ENCODE measurements at places on chromosomes 2 and 18.

- DNase-seq: no peak
These were observed 38.6 kb downstream of the ST6GAL2 start for GRCh38 chr2:106847366-106847765.

DNA sequence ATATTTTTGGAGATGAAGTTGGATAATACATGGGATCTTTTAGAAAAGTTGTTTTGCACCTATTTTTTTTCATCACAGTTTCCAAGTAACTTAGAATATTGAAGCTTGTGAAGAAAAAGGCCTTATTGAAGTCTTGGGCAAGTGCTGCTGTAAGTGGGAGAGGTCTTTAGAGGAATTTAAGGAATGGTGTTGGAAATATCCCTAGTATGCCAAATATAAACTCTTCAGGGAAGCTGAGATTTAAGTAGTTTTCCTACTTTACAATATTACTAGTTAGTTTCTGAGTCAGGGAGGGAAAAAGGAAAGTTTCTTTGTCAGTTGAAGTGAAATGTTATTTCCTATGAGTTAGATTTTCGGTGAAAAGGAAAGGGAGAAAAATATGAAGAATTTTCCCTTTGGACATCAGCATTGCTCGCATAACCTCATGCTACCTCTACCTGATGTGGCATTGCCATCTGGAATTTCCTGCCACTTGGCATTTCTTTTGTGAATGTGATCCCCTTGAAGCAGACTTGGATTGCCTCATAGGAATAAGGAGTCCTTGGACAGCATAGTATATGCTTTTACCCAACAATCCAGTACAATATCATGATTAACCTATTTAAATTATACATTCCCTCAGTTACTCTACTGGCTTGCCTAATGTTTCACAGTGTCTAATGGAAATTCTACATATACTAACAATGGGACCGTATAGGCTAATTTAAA lies 12.1 kb downstream of the PLEKHH2 start:
- no peak for DNase-seq

DNA sequence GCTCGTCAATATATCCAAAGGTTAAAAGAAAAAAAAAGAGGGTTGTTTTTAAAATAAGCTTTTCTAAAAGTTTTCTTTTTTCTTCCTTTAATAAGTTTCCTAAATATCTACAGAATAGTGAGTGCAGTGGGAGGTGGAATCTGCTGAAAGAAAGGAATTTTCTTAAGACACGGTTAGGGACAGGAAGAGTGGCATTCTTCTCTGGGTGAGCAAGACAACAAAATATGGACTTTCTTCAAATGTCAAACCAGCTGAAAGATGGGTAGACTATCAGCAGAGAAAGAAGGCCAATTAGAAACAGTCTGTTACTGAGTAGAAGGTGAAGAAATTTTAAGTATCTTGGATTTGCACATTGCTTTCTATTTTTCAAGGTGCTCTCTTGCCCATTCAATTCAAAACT lies 222.7 kb upstream of the PIK3C3 start:
- no peak for DNase-seq

GRCh38 chr2:132656266-132656975 lies 13.6 kb downstream of the LYPD1 start:
- DNase-seq: no peak

DNA sequence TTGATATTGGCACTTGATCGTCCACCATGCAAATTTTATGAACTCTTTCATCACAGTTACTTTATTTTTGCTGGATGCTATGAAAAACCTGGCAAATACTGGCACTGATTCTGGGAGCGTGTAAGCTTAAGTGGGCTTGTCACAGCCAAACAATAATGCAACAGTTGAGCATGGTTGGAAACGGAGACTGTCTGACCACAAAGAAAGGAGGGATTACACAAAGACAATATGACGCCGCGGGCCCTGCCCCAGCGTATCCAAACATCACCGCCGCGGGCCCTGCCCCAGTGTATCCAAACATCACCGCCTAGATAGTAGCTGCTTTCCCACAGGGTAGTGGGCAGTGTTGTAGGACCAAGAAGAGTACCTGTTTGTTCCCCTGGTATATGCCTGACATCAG lies 135.9 kb downstream of the PRPF40A start:
- DNase-seq: no peak

GRCh38 chr2:190627448-190628412 lies 21.2 kb upstream of the NAB1 start:
- DNase-seq: no peak

- no peak for DNase-seq
These were observed 133.7 kb downstream of the SH3BP4 start for GRCh38 chr2:235085476-235085875.

- DNase-seq: no peak
These were observed 36.5 kb downstream of the LPIN2 start for GRCh38 chr18:2976218-2977132.

GRCh38 chr2:43812947-43813346 lies 25.7 kb downstream of the ABCG5 start:
- DNase-seq: no peak

- DNase-seq: no peak
These were observed 20.6 kb downstream of the EHD3 start for GRCh38 chr2:31254237-31255203.

DNA sequence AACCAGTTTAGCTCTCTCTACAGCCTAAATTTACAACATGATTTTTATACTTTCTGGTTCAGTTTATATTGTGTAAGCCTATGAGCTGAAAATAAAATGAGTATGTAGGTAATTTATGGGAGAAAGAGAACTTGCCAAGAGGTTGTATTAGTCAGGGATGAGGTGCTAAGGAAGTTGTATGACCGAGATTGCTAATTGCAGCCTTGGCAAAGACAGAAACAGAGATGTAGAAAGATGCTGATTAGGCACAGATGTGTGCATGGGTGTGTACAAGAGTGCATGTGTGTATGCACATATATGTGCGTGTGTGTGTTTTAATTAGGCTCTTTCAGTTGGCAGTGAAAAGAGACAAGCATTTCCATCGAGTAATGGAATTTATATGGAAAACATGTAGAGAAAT lies 213.9 kb downstream of the FBXO15 start:
- no peak for DNase-seq

DNA sequence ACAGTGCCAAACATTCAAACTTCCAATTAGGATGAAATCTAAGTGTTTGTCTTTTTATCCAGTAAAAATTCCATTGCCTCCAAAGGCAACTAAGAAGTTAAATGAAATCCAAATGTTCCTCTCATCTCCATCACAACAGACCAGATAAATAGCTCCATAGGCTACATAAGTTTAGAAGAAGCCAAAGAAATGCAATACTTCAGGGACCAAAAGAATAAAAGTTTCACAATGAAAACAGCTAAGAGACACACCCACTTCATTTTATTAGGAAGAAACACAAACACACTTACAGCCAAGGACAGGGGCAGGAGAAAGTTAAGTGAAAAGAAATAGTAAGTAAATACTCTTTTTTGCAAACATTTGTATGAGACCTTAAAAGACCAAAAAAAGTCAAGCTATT lies 88.5 kb upstream of the CCDC150 start:
- no peak for DNase-seq

DNA sequence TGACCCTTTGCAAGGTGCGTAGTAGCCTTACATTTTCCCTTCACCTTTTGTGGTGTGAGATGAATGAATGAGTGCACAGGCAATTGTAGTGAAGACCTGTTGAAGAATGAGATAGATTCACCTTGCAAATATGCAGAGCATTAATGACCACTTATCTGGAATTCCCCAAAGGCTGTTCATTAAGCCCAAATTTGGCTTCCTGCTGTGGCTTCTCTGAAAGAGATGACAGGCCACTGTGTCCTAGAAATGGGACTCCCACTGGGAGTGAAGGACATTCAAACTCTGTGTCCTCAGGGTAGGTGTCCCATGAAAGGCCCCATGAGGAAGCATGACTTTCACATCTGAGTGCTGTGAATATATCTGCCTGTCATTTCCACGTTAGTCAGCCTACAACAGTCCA lies 1821.8 kb upstream of the PIK3C3 start:
- no peak for DNase-seq

GRCh38 chr2:106085181-106085940 lies 108.7 kb downstream of the UXS1 start:
- no peak for DNase-seq

DNA sequence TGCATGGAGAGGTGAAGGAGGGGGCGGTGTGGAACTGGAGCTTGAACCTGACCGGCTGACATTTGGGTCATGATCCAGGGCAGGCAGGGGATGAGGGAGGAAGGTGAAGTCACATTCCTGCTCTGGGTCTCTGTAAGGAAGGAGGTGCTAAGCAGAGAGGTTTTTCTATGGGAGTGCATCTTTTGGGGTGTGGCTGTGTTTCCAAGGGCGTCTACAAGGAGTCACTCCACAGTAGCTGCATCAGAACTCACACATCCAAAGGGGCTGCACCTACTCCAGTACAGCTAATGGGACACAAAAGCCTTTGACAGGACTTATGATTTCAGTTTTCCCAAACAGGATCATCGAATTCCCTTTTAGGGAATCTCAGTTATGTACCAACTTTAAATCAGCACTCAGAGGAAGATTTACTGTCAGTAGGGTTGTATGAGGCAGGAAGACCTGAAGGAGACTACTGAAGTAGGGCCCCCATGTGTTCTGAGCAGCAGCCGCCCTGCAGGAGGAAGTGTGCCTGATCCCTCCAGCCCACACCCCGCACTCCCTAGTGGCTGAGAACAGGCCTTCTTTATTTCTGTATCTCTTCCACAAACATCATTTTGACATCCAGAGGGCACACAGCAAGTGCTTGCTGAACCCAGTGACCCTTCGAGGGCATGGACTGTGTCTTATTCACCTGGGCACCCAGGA lies 137.2 kb downstream of the CELF4 start:
- DNase-seq: no peak

DNA sequence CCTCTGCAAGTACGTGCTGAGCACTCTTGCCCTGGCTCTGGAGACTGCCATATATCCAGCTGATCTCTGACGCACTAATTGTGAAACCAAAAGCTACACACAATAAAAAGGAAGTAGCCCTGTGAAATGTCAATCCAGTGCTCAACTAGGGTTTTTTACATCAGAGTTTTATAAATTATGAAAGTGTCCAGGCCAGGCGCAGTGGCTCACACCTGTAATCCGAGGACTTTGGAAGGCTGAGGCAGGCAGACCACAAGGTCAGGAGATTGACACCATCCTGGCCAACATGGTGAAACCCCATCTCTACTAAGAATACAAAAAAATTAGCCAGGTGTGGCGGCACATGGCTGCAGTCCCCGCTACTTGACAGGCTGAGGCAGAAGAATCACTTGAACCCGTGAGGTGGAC lies 24.5 kb upstream of the PEX13 start:
- DNase-seq: no peak

- DNase-seq: no peak
These were observed 31.3 kb upstream of the ZNF236 start for GRCh38 chr18:76791106-76791505.

GRCh38 chr2:202545523-202545922 lies 89.2 kb upstream of the FAM117B start:
- no peak for DNase-seq

- DNase-seq: no peak
These were observed 76.2 kb downstream of the EML4 start for GRCh38 chr2:42245396-42245795.

DNA sequence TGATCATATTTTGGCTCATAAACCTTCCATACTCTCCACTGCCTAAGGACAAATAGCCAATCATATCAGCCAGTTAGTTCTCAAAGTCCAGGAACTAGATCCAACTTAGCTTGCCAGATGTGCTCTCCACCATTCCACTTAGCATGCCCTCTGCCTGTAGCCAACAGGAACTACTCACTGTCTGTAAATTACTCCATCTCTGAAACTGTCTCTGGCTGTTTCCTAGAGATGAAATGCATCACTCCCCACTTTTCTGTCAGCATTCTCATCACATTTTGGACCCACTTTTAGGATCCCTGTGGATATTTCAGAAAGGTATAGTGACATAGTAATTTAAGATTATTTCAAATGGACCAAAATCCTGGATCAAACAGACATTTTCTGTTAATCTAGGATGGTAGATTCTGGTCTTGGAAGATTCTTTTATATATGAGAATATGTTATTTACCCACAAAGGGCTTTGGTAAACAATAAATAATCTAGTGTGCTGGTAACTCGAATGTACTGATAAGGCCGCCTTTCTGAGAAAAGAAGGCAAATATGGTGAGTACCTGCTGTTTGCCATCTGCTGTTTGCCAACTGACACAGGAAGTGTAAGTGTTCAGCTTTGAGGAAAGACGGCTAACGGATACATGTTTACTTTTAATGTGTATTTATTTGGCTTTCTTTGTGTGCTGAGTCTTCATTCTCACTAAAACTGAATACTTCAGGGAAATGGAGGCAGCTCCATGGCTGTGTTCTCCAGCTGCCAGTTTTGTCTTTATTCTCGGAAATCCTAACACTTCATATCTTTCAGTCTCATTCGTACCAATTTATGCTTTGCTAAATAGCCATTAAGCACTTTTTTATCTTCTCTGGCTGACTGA lies 79.5 kb downstream of the EVA1A start:
- DNase-seq: no peak

DNA sequence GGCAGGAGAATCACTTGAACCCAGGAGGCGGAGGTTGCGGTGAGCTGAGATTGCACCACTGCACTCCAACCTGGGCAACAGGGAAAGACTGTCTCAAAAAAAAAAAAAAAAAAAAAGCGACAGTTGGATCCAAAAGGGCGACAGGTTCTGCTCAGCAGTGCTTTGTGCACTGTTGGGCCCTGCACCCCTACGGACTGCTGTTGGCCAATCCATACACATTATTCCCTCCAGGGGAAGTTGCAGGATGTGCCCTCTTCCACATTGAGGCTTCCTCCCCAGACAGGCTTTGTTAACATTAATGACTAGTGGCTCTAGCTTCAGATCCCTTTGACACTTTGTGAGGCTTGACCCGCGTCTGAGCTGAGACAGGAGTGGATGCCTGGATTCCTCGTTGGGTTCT lies 9.4 kb downstream of the NT5DC4 start:
- no peak for DNase-seq

GRCh38 chr2:144256996-144257707 lies 262.8 kb downstream of the ZEB2 start:
- no peak for DNase-seq

- no peak for DNase-seq
These were observed 430.6 kb downstream of the ERBB4 start for GRCh38 chr2:212107989-212108388.

DNA sequence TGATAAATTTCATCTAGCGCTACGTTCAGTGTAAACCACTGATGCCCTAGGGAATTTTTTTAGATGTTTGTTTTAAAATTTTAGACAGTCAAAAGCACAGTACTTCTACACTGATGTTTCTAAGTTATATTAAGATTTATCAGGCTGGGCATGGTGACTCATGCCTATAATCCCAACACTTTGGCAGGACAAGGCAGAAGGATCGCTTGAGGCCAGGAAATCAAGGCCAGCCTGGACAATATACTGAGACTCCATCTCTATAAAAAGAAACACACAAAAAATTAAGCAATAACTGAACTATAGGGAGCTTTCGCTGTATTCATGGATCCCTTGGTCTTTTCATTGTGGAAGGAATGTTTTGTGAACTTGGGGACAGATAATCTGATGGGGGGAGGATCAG lies 50.6 kb upstream of the MAPRE2 start:
- no peak for DNase-seq

Measured in stimulated activated CD4-positive, alpha-beta T cell treated with anti-CD3 and anti-CD28 coated beads, Interleukin-1b, Interleukin-23, amount 100 ng/mL, for 1 hour (primary cell).